ENCODE measurements at places on chromosomes 12 and 14.
A peak's percentile ranks its signal among the peaks of the same experiment; 100 is the strongest.

DNA sequence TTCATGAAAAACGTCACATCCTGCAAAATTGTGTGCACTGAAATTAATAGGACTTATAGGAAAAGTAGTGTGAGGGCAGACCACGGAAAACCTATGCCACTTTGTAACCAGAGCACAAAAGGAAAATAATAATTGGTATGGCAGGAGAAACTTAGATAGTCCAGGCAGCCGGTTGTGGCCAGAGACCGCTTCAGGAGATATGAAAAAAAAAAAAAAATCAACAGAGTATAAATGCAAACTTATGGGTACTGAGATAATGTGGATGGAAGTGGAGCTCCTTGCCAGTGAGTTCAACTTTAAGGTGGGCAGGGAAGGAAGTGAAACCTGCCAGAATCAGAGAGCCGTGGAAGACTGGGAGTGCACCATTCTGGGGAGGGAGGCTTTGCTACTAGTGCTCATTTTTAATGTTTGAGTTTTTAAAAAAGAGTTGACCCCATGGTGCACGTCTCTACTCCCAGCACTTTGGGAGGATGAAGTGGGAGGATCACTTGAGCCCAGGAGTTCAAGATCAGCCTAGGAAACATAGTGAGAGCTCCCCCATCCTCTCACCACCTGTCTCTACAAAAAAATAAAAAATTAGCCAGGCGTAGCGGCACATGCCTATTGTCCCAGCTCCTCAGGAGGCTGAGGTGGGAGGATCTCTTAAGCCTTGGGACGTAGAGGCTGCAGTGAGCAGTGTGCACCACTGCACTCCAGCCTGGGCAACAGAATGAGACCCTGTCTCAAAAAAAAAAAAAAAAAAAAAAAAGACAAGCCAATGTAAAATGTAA lies 34.3 kb upstream of the METAP2 start:
- DNase-seq = no peak

- no peak for DNase-seq
Observed at GRCh38 chr12:59185295-59185694, 265.0 kb upstream of the LRIG3 start.

- DNase-seq = no peak
Observed at GRCh38 chr12:126535971-126536370, 1470.7 kb downstream of the AACS start.

GRCh38 chr12:101959607-101960006 lies 82.2 kb downstream of the DRAM1 start:
- no peak for DNase-seq

GRCh38 chr14:97994020-97994531 lies 1196.9 kb downstream of the VRK1 start:
- DNase-seq = no peak

GRCh38 chr12:109113661-109114321 lies 2.6 kb upstream of the ACACB start:
- DNase-seq = no peak

- DNase-seq = no peak
Observed at GRCh38 chr12:46100551-46101484, 110.4 kb upstream of the SCAF11 start.

- no peak for DNase-seq
Observed at GRCh38 chr14:90545966-90546751, 149.3 kb downstream of the CALM1 start.

GRCh38 chr14:97832776-97833175 lies 1035.6 kb downstream of the VRK1 start:
- no peak for DNase-seq

- DNase-seq = no peak
Observed at GRCh38 chr14:105974902-105975301, 448.5 kb downstream of the TMEM121 start.

DNA sequence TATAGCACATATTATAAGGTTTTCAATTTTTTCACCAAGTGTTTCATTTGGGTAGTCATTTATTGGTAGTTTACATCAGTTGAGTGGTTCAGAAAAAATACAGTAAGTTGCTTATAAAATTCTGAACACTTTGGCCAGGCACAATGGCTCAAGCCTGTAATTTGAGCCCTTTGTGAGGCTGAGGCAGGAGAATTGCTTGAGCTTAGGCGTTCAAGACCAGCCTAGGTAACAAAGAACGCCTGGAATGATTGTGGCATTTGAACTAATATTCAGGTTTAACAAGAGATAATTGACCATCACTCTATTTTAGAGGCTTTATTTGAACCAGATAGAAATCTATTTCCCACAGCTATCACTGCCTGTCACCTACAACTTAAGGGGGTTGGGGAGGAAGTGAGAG lies 22.7 kb downstream of the HIF1A start:
- DNase-seq = no peak

GRCh38 chr14:43671716-43672485 lies 835.2 kb downstream of the FSCB start:
- DNase-seq = no peak

GRCh38 chr12:2646341-2646740 lies 148.4 kb upstream of the FKBP4 start:
- DNase-seq = no peak

GRCh38 chr14:51862176-51862796 lies 1.9 kb downstream of the GNG2 start:
- no peak for DNase-seq

- DNase-seq = no peak
Observed at GRCh38 chr14:65821224-65821753, 408.8 kb downstream of the FUT8 start.

- DNase-seq = no peak
Observed at GRCh38 chr12:57165741-57166140, 18.3 kb upstream of the LRP1-AS start.

DNA sequence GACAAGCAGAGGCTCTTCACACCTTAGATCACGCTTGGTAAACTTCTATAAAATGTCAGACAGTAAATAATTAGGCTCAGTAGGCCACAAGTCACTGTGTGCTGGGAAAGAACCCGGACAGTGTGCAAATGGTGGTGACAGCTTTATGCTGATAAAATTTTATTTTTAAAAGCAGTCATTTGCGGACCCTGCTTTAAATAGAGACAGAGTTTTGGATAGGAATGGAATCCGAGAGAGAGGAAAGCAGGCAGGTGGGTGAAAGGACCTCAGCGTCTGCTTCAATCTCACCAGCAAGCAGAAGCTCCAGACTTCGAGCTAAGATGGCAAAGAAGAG lies 21.4 kb downstream of the ANKLE2 start:
- no peak for DNase-seq

GRCh38 chr14:25108959-25109358 lies 59.0 kb upstream of the STXBP6 start:
- no peak for DNase-seq

GRCh38 chr14:101224356-101225156 lies 321.0 kb upstream of the RTL1 start:
- no peak for DNase-seq

- DNase-seq = no peak
Observed at GRCh38 chr12:131848753-131849152, 20.6 kb downstream of the MMP17 start.

- no peak for DNase-seq
Observed at GRCh38 chr12:106867651-106868050, 88.1 kb upstream of the TMEM263 start.

DNA sequence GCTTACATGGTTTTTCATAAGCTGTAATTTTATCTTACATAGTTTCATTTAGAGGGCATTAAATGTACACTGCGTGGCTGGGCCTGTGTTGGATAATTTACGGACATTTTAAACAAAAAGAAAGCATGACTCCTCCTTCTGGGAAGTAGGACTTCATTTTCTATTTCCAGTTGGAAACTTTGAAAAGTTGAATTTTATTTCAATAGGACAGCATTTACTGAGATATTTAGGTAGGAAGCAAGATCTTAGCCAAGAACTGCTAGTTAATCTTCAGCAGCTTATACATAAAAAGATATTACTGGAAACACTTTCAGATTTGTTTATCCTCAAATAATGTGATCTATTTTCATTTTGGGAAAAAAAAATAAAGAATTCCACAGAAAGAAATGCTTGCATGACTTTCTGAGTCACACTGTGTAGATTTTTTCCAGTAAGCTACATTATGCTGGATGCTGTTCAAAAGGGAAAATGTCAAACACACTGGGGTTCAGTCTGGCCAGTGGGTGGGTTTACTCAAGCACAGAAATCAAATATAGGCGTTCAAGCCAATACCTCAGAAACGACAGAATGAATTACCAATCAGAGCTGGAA lies 239.4 kb upstream of the KRR1 start:
- no peak for DNase-seq

GRCh38 chr14:72599579-72600470 lies 294.1 kb downstream of the DPF3 start:
- DNase-seq = no peak

DNA sequence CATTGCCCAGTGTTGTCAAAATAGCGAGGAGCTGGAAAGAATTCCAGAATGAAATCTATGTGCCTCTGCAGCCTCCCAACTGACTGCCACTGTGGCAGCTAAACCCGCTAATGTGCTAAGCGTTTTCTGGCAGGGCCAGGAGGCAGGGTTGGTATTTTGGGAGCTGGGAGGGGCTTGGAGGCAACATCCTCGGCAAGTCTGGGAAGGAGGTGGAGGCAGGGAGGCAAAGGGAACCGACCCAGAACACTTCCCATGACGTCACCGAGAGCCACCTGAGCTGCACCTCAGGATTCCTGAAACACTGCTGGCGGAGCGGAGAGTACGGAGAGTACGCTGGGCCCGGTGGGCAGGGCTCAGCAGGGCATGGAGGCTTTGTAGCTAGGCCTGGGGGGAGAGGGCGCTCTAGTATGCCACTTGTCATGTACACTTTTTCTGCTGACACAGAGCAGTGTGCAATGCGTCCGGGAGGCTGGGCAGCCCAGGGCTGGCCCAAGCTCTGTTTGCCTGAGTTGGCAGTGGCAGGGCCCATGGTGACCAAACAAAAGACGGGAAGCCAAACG lies 81.5 kb downstream of the DPF3 start:
- DNase-seq = no peak

GRCh38 chr14:59330455-59330854 lies 134.7 kb downstream of the GPR135 start:
- DNase-seq = no peak

DNA sequence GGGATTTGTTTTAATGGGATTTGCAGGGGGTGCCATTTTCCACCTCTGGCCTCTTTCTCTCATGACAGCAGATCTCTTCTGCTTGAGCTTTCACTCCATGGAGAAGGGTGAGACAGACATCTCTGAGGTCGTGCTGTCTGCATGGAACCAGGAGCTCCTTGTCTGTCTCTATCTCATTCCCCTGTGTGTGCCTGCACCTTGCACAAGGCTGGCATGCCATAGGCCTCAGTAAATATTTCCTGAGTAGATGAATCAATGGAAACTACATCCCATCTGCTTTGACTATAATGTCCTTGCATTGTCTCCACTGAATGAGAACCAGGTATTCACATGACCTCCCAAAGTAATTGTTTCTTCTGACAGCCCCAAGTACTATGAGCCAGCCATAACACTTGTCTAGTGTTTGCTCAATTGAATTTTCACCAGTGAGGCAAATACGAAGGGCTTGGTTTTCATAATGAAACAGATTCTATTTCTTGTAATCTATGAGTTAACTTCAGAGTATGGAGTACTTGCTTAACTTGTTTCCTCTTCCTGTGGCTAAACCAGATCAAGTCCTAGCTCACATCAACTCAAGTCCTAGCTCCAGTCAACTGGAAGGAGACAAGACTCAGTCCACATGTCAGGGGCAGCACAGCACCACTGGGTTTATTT lies 32.3 kb downstream of the KCNK13 start:
- no peak for DNase-seq

- DNase-seq = peak; percentile 64
Observed at GRCh38 chr12:131608740-131609690, 101.9 kb upstream of the SFSWAP start.

DNA sequence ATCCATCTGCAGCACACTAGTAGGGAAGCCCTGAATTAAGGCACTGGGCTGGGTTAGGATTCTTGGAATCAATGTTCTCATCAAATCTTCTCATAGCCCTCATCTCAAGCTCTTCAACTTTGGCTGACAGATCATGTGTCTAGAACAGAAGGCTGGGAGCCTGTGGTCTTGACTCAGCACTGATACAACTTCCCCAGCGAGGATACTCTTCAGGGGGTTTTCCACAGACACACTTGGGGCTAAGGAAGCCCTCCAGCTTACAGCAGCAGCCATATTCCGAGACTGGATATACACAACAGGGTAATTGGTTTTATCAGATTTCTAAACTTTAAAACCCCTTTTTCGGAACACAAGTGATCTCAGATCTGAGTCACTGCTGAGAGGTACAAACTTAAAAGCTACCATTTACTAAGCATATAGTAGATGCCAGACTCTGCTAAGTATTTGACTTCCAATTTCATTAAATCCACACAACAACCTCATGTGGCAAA lies 3.5 kb downstream of the FMNL3 start:
- no peak for DNase-seq

GRCh38 chr14:91722386-91722785 lies 9.5 kb downstream of the CATSPERB start:
- DNase-seq = no peak

DNA sequence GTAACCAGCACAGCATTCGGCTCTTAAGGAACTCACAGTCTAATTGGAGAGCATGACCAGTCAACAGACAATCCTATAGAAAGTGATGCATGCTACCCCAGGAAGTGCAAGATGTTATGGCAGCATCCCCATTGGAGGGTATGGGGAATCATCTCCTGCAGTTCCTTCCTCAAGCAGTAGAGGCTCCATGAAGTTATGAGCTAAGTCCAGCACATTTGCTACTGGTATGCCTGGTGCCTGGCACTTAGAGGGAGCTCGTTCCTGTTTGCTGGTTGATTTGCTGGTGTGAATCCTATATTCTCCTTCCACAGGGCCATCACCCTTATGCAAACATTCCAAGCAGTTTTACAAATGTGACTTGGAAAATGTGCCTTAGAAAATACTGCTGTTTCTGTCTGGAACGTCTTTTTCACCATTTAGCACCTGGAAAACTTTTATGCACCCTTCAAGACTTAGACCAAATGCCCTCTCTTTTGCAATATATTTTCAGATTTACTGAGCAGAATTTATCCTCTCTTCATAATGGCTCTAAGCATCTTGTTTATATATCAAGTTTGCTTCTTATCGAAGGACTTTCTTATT lies 136.1 kb upstream of the WSCD2 start:
- peak; percentile 7 for DNase-seq

GRCh38 chr12:22576065-22576464 lies 31.7 kb upstream of the C2CD5 start:
- DNase-seq = no peak

DNA sequence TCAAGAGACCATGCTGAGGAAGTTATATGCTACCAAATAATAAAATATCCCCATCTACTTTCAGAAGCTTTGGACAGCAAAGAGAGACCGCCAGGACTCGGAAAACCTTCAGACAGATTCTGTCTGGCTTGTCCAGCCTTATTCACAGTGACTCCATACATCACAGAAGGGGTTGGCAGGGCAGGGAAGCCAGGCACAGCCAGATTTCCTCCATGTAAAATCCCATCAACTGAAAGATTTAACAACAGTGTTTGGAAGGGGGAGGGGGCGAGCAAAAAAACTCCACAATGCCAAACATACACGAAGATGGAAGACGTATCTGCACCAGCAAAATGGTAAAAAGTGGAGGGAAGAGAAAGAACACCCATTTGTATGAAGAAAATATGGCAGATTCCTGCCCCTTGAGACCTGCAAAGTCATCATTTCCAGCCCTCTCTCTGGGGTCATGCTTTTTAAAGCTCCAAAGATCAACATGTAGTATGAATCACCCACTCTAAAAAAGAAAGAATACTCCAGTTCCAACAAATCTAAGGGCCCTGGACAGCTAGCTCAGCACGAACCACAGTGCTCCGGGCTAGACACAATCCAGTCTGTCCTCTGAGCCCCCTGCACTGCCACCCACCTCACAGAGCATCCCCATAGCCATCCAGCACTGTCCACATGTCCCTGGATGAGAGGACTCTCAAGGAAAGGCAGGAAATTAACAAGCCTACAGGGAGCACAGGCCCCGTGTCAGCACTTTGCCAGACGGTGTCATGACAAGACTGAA lies 116.4 kb downstream of the DICER1 start:
- DNase-seq = no peak

- DNase-seq = peak; percentile 76
Observed at GRCh38 chr12:105983622-105984320, 155.0 kb downstream of the NUAK1 start.

Data from HFF-Myc (cell line).